ENCODE measurements at places on chromosomes 11 and 22. TPM values are rescaled to one million over a fixed set of nuclear protein-coding genes. Genes with fewer than 3 reads are reported as not detected.

The MOV10L1 gene
- total RNA-seq, result not detected

The TRIM51 gene
- total RNA-seq, result not detected

The CNGA4 gene
- 0.22 TPM for total RNA-seq

The KRTAP5-6 gene
- not detected for total RNA-seq

The OR52H1 gene
- total RNA-seq, result 0.20 TPM

The BRSK2 gene
- total RNA-seq, result 0.11 TPM

The BTBD18 gene
- total RNA-seq, result not detected

The SLC22A9 gene
- not detected for total RNA-seq

The GAS2L1 gene
- not detected for total RNA-seq

The CDHR5 gene
- not detected for total RNA-seq

The C22orf15 gene
- 0.37 TPM for total RNA-seq

The RGL4 gene
- total RNA-seq, result 0.42 TPM

The SOX10 gene
- total RNA-seq, result not detected

The TMEM86A gene
- total RNA-seq, result 0.10 TPM

The TRAPPC4 gene
- 60.1 TPM for total RNA-seq

The CCDC87 gene
- total RNA-seq, result 0.22 TPM

The DEFB131B gene
- total RNA-seq, result not detected

The GPR83 gene
- total RNA-seq, result 0.16 TPM
